ENCODE measurements at places on chromosomes 12 and 14. TPM values are rescaled to one million over a fixed set of nuclear protein-coding genes. Genes with fewer than 3 reads are reported as not detected.
A peak's percentile ranks its signal among the peaks of the same experiment; 100 is the strongest.

DNA sequence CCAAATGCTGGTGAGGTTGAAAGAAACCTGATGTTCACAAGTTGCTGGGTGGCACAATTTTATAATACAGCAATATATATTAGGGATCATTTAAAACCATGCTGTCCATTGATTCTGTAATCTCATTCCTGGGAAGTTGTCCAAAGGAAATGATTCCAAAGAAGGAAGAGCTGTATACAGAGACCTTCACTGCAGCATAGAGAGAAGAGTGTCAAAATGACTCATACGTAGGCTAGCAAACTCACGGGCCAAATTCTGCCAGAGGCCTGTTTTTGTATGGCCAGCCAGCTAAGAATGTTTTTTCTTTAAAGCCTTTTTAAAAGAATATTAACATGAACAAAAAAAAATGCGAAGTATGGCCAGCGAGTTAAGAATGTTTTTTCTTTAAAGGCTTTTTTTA is 69.2 kb upstream of the MED13L start:
- no peak for DNase-seq

OR4E2 gene
- total RNA-seq: not detected

DNA sequence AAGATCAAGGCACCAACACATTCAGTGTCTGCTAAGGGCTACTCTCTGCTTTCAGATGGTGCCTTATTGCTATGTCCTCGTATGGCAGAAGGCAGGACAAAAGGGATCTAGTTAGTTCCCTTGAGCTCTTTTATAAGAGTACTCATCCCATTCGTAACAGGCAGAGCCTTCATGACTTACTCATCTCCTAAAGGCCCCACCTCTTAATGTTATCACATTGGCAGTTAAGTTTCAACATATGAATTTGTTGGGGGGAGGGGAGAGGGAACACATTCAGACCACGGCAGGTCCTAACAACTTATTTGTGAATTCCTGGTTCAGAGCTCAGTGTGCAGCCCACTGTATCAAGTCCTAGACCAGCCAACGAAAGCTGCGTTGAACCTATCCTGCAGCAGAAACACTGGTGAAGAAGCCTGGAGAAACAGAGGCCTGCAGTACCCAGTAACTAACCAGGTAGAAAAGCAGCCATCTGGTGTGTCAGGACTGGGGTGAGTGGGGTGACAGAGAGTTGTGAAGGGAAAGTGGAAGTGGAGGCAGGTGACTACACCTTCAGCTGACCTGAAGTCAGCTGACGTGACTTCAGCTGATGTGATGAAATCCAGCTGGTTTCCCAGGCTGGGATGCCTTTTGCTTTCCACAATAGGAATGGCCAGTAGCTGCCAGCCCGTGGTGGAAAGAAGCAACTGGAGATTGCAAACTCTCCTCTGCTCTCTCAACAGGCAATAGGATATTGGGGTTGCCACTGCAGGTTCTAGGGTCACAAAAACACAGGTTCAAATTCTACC is 101.6 kb upstream of the PLXNC1 start:
- no peak for DNase-seq

AKAP6 gene
- 2.2 TPM for total RNA-seq

- DNase-seq: no peak
Observed at GRCh38 chr14:93346926-93347721, at the start of gene COX8C. COX8C (plus strand) TSS chr14:93347182; CDS start chr14:93347269, 87 bp downstream.

DNA sequence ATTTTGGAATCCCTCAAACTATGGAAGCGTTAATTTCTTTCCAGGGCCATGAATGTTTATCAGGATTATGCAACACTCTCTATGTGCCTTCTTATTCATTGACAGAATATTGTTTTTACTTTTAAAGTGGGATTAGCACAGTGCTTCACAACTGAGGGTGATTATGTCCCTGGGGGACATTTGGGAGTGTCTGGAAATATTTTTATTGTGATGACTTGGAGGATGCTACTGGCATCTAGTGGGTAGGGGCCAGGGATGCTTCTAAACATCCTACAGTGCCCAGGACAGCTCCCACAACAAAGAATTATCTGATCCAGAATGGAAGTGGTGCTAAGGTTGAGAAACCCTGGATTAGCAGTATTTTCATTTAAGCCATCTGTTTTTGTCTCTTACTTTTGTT is 338.5 kb upstream of the SOX5 start:
- DNase-seq: no peak

CYP27B1 gene
- total RNA-seq: 5.7 TPM

DNA sequence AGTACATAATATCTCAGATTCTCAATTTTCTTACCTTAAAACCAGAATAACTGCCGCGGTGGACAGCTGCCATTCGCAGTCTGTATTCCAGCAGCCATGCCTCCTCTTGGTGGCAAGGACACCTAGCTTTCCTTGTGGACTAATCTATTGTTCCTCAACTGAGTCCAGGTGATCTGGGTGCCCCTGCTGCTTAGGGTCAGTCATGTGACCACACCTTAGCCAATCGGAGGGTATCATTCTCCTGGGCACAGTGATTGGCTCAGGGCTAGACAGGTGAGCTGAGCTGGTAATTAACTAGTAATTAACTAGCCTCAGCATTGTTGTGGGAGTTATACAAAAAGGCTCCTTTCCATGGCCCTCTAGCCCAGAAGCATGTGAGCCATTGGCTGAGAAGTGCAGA is 55.0 kb downstream of the RIMBP2 start:
- DNase-seq: no peak

DNA sequence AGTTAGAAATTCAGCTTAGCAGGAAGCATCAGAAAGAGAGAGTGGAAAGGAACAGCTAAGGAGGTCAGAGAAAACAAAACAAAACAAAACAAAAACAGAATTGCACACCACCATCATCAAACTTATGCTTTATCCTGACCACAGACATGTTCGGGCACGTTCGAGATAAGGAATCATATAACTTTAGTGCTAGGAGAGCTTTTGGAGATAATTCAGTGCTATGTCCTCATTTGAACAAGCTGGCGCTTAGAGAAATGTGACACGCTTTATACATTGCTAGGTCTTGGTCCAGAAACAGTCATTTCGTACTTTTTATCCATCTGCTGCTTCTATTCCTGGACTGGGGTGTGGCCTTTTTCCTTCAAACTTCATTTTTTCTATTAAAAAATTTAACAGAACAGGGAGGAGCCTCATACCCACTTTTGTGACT is 213.1 kb downstream of the PTPRO start:
- no peak for DNase-seq

XPOT gene
- total RNA-seq: 24.9 TPM

KLHL33 gene
- 0.16 TPM for total RNA-seq

TDG gene
- total RNA-seq: 5.9 TPM

GRCh38 chr12:102548543-102548942 is 68.2 kb upstream of the IGF1 start:
- DNase-seq: peak; percentile 11

DNA sequence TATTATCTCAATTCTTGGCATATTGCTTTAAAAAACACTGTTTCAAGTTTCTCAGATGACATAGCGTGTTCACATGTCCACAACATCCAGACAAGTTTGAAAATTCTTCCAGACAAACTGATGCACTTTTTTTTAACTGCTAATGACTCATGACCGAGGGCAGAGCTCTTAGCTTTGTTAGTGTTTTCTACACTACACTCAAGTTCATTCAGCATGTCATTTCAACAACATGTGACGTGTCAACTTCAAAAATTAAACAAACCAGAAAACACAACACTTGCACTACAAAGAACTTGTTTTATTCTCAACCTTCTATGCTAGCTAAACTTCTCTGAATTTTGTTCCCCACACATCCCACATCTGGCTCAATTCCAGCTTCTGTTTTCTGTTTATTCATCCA is 1186.3 kb upstream of the FLRT2 start:
- no peak for DNase-seq

DNA sequence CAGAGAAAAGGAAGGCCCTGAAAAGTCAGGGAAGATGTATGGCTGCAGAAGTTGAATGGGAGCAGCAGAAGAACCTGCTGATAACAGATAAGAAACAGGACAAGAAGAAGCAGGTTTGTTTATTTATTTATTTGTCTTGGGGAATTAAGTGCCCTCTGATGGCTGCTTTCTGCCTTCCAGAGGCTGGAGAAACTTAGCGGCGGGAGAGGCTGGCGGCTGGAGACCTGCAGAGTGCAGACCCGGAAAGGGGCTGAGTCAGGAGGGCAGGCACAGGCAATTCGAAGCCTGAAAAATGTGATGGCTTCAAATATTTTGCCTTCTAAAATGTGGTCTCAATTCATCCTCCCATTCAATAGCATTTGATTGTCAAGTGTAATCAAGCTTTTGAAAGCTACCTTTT is 168.2 kb upstream of the GZMB start:
- DNase-seq: no peak

DNA sequence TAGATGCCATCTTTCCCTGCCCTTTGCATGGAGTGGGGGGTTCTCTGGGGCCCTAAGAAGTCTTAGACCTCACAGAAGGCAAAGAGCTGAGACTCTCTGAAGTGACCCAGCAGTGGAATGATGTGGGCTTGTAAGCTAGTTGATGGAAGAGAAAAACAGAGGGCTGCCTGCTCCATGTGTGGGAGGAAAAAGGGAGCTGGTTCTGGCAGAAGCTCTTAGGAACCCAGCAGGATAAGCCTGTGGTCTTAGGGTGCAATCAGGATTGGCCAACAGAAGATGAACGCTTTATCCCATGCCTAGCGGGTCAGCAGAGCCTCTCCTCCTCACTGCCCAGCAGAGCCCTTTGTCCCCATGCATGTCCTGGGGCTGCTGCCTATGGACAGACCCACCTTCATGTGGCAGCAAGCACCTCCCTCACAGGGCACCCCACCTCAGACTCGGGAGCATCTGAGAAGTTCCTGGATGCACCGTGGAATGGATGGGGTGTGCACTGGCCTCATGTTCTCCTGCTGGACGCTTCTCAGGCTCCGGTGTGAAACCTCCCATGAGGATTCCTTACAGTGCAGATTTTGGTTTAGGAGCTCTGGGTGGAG is 152.7 kb downstream of the ADGRD1 start:
- peak; percentile 30 for DNase-seq

GRCh38 chr14:55333711-55334485 is 62.7 kb downstream of the FBXO34 start:
- DNase-seq: no peak

GRCh38 chr14:45253754-45254310 is 830 bp upstream of the MIS18BP1 start:
- DNase-seq: peak; percentile 42

DNA sequence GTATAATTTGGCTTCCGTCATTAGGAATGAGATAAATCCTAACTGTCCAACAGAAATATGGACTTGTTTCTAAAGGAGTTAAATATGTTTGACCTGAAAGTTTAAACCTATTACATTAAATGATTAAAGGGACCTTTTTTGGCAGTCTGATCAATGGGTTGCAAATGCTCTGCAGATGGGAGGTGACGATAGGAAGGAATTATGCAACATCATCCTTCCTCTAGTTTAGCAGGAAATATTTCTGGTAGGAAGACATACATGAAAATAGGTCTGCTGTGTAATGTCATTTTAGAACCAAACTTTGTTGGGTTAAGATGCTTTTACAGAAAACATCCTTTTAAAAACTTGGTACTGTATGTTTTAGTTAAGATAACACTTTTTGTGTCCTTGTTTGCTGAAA is 2.6 kb downstream of the LRRC10 start:
- DNase-seq: no peak

WDHD1 gene
- 0.98 TPM for total RNA-seq

- no peak for DNase-seq
Observed at GRCh38 chr12:123705935-123706334, 6.2 kb upstream of the ATP6V0A2 start.

L3HYPDH gene
- total RNA-seq: 6.7 TPM
